K562 (cell line): ENCODE measurements at places on chromosomes 2 and 18.

DNA sequence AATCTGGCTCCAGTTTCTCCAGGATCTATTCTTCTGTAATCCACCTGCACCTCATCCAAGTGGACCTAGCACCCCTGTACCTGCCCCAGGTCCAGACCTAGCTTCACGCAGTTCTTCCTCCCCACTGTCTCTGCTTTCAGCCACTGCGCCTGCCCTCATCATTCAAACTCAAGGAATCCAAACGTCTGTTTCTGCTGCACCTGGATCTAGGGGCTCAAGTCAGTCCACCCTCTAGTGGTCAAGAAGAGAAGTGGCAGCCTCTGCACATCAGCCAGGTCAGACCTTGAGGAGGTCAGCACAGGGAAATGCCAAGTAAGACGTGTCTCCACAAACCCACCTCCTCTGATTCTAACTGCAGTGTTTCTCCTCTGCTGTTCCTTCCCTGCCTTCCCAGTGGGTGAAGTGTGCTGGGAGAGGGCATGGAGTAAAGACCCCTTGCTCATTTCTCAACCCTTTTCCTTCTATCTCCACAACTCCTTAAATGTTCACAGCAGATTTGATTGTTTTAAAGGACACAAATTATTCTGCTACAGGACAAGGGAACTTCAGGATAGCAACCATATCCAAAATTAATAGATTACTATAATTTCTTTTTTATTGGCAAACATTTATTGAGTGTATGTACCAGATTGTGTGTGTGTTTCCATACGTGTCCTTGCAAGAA lies 8.6 kb upstream of the RNF152 start:
- DNase-seq: peak; percentile 43
- H3K27me3 ChIP-seq: no peaks in the 10 kb centered on the region
- H3K36me3 ChIP-seq: no peaks in the 10 kb centered on the region
- H3K4me1 ChIP-seq: no peaks in the 10 kb centered on the region; the same call in 1 of the 3 replicates
- H3K4me3 ChIP-seq: no peak overlapping the region
- no peak overlapping the region for H3K27ac ChIP-seq

DNA sequence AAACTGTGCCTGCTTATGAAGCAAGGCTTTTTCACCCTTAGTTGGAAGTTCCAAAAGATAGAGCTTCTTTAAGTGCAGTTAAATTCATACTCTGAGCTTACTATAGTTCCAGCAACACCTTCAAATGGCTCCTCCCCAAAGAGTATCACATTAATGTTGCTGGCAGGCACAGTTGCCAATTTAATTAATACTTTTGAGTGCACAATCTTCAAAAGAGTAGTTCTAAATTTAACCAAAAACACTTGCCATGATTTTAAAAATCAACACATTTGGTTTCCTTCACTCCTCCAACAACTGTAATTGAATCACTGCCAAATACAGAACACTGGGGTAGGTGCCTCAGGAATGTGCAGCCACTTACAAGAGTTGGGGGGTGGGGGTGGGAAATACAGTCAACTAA lies 150.6 kb upstream of the UBE2E3 start:
- DNase-seq: no peak
- no peaks in the 10 kb centered on the region for H3K27me3 ChIP-seq
- no peaks in the 10 kb centered on the region for H3K36me3 ChIP-seq
- no peak overlapping the region for H3K4me3 ChIP-seq
- no peak overlapping the region for H3K27ac ChIP-seq

- no peak for DNase-seq
- no peaks in the 10 kb centered on the region for H3K4me1 ChIP-seq
- H3K36me3 ChIP-seq: no peaks in the 10 kb centered on the region
- no peak overlapping the region for H3K27ac ChIP-seq
- H3K27me3 ChIP-seq: no peaks in the 10 kb centered on the region
Observed at GRCh38 chr2:139992078-139992477, 1211.9 kb upstream of the NXPH2 start.

DNA sequence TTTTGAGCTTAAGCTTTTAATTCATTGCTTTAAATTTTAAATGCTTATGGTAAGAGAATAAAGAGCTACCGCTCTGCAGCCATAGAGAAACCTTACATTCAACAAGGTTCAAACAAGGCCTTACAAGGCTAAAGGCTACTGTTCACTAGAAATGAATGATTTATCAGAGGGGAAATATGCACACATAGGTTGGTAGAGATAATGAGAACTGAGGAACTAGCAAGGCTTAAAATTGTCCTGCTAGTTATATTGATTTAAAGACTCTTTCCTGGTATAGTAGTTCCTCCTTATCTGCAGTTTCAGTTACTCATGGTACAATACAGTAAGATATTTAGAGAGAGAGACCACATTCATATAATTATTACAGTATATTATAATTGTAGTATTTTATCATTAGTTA lies 193.4 kb downstream of the WDR7 start:
- H3K36me3 ChIP-seq: no peaks in the 10 kb centered on the region
- H3K4me3 ChIP-seq: no peak overlapping the region
- H3K27me3 ChIP-seq: no peaks in the 10 kb centered on the region
- DNase-seq: no peak
- H3K4me1 ChIP-seq: no peaks in the 10 kb centered on the region

- H3K27me3 ChIP-seq: no peaks in the 10 kb centered on the region
- H3K27ac ChIP-seq: no peak overlapping the region
- DNase-seq: no peak
- H3K4me3 ChIP-seq: no peak overlapping the region
- no peaks in the 10 kb centered on the region for H3K36me3 ChIP-seq
- H3K4me1 ChIP-seq: no peaks in the 10 kb centered on the region
Observed at GRCh38 chr18:63844254-63844653, 43.3 kb upstream of the SERPINB2 start.
